ENCODE measurements at places on chromosomes 11 and 22.

- DNase-seq: no peak
Measured at GRCh38 chr11:66766681-66767080, 37.7 kb upstream of the SPTBN2 start.

- no peak for DNase-seq
Measured at GRCh38 chr11:57203359-57203758, 21.6 kb downstream of the LRRC55 start.

GRCh38 chr11:105858841-105859240 lies 163.2 kb downstream of the MSANTD4 start:
- no peak for DNase-seq

DNA sequence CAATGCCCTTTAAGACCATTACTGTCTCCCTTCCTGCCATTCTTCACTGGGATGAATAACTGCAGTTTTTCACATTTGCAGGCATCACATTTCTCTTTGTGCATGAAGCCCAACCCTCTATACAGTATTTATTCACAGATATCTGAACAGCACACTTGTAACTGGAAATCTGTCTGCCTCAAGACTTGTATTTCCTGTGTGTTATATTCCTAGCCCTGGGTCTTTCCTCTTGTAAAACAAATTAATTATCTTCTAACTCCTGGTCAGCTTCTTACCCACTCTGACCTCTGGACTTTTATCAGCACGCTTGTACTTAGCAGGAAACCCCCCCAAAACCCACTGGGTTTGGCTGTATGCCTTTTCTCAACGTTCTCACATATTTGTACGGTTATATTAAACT lies 2.0 kb downstream of the CSRP3 start:
- no peak for DNase-seq

DNA sequence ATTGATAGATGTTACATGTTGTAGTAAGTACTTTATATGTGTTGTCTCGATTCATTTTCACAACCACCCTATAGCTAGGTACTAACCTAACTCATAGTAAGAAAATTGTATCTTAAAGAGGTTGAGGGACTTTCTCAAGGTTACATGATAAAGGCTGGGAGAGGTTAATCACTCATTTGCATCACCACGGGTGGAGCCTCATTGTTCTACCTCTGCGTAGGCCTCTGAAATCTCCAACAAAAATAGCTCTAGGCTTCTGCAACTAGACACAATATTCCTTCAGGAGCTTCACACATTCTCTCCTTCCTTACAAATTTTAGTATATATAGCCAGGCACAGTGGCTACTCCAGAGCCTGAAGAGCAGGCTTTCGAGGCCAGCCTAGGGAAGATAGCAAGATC lies 408.9 kb upstream of the ANO5 start:
- DNase-seq: no peak

- no peak for DNase-seq
Measured at GRCh38 chr11:5736396-5736795, at the start of gene OR56B1. Gene OR56B1 (plus strand): TSS chr11:5736448. CDS start chr11:5736517, 69 bp downstream.

GRCh38 chr11:126992804-126993111 lies 7.8 kb downstream of the KIRREL3 start:
- DNase-seq: no peak

- DNase-seq: no peak
Measured at GRCh38 chr11:17498475-17498874, 21.8 kb upstream of the ABCC8 start.

GRCh38 chr11:36699271-36699670 lies 101.2 kb upstream of the RAG2 start:
- DNase-seq: no peak

- no peak for DNase-seq
Measured at GRCh38 chr11:48538991-48539390, 50.4 kb downstream of the OR4A47 start.

DNA sequence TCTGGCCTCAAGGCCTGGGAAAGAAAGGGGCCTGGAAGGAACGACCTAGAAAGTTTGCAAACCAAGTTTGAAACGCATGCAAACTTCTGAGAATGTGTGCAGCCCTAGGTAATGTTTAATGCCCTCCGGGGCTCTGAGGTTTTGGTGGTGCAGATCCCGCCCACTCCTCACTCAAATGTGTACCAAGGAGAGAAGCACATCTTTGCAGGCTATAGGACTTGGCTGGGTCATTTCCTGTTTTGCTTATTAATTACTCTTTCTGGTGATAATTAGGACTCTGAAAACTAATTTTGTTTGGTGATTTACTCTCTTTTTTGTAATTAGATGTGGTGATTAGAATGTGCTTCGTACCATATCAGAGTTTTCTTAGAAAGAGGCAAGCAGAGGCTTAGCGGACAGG lies 625.9 kb upstream of the CADM1 start:
- DNase-seq: no peak

DNA sequence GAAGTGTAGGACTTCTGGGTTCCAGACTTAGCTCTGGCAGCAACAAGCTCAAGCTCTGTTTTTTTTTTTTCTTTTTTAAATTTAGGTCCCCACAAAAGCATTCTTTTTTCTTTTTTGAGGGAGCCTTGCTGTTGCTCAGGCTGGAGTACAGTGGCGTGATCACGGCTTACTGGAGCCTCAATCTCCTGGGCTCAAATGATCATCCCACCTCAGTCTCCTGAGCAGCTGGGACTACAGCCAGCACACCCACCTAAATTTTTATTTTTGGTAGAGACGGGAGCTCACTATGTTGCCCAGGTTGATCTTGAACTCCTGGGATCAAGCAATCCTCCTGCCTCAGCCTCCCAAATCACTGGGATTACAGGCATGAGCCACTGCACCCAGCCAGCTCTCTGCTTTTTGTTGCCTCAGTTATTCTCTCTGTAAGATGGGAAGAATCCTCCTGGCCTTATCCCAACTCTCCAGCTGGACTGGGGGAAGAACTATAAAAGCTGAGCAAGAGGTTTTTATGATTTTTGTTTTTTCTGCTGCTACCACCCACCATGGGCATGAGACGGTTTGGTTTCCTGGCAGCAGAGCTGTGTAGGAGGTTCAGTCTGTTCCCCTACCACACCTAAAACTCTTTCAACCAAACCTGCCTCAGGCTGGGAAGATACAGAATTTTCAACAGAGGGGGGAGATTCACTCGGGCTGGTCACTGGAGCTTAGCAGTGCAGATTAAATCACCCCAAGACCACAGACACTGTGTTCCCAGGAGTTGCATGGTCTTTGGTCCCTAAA lies 11.6 kb upstream of the MTFP1 start:
- no peak for DNase-seq

DNA sequence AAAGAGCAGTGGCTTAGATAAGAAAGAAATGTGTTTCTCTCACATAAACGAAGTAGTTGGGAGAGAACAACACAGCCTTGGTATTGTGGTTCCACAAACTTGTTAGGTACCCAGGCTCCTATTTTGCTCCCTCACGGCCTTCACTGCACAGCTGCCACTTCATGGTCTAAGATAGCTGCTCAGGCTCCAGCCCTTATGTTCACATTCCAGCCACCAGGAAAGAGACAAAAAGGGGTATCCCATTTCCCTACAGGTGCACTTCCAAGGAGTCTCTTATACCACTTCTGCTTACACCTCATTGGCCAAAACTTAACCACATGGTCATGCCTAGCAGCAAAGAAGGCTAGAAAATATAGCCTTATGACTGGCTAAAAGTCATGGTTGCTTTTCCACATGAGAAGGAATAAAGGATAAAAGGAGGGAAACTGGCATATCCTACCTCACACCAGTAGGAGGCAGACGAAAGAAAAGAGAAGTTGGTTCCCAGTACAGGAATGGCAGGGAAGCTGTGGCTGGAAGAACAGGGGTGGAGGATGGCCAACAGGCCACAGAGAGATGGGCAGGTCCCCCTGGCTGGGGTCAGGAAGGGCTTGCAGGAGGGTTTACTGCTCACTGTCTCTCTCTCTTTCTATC lies 5.4 kb upstream of the HDHD5 start:
- DNase-seq: no peak

GRCh38 chr11:112281726-112282125 lies 21.1 kb upstream of the PLET1 start:
- no peak for DNase-seq

DNA sequence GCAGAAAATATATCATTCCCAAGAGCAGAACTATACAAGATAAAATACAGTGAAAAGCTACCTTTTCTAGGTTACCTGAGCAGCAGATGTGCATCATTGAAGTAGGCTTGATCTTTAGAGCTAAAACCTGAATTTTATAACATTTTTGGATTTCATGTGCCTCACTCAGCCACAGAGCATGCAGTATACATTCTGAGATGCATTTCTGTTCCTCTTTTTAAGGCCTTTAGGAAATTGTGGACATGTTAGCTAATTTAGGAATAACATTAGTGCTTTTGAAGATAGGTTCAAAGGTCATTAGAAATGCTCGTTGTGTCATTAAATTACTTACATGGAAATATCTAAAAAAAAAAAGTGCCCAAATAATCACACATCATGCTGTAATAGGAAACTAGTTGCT lies 230.6 kb upstream of the PDGFD start:
- DNase-seq: no peak

DNA sequence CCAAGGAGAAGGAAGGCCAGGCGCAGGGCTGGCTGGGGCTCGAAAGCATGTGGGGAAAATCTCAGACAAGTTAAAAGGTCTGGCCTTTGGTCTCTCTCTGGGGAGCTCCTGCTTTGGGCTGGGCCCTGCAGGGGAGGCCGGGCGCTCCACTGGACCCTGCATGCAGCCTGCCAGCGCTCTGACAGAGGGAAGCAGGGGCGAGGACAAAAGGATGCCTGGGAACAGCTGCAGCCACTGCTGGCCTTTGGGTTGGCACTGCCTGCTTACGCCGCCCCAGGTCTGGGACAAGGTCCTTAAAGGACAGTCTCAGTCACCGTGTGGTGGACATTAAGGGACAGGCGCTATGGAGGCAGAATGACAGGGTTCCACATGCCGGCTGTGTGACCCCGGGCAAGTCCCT lies 56.4 kb upstream of the TTLL12 start:
- no peak for DNase-seq

GRCh38 chr22:29799217-29799680 lies 32.1 kb downstream of the UQCR10 start:
- DNase-seq: no peak

GRCh38 chr11:98531576-98531975 lies 489.2 kb upstream of the CNTN5 start:
- no peak for DNase-seq

DNA sequence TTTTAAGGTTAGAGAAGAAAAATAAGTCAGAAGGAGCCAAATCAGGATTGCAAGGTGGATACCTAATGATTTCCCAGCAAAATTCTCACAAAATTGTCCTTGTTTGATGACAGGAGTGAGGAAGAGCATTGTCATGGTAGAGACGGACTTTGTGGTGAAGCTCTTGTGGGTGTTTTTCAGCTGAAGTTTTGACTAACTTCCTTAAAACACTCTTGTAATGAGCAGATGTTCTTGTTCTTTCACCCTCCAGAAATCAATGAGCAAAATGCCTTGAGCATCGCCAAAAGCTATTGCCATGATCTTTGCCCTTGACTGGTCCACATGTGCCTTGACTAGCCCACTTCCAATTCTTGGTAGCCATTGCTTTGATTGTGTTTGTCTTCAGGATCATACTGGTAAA lies 20.0 kb downstream of the CALCB start:
- no peak for DNase-seq

- DNase-seq: no peak
Measured at GRCh38 chr11:68260484-68260883, 11.3 kb downstream of the C11orf24 start.

GRCh38 chr22:30902496-30903357 lies 65.8 kb downstream of the MORC2 start:
- no peak for DNase-seq

- DNase-seq: no peak
Measured at GRCh38 chr11:62069374-62069773, 54.4 kb upstream of the INCENP start.

DNA sequence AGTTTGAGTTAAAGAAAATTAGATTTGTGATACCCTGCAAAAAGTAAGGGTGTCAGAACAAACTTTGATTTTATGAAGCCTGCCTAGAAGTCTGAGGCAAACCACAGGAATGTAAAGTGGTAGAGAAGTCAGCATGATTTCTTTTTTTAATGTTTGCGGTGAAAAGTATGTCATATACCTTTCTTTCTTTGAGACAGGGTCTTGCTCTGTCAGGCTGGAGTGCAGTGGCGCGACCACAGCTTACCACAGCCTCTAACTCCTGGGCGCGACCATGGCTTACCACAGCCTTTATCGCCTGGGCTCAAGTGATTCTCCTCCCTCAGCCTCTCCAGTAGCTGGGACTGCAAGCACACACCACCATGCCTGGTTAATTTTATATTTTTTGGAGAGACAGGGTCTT lies 4.7 kb downstream of the API5 start:
- DNase-seq: no peak

DNA sequence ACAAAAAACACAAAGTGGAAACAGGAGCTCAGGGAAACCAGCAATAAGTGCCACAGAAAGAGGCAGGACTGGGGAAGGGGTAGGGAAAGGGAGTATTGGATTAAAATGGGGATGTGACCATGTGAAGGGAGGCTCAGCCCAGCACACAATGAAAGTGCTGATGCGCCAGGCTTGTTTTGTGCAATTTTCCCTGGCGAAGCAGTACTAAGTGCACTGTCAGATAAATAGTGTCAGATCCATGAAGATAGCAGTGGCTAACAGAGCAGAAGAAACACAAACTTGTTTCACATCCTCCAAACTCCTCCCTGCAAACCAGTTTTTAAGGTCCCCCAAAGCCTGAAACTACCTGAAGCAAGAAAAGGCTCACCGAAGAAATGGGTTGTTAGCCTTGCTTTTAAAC lies 50.7 kb upstream of the RAPSN start:
- no peak for DNase-seq

- no peak for DNase-seq
Measured at GRCh38 chr11:11563200-11563975, 58.4 kb downstream of the GALNT18 start.

DNA sequence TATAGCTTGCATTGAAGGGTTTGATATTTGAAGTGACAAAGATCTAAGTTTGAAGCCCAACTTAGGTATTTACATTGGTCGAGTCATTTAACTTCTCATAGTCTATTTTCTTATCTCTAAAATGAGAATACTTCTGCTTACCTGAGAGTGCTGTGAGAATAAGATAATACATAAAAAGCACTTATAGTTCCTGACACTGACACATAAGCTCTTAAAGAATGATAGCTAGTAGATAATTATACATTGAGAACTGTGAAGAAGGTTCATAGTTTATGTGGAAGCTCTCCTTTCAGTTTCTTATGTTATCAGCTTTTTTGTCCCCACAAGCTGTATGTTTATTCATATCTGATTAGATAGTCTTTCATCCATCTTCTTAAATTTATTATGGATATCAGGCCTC lies 4.8 kb downstream of the PPME1 start:
- no peak for DNase-seq

DNA sequence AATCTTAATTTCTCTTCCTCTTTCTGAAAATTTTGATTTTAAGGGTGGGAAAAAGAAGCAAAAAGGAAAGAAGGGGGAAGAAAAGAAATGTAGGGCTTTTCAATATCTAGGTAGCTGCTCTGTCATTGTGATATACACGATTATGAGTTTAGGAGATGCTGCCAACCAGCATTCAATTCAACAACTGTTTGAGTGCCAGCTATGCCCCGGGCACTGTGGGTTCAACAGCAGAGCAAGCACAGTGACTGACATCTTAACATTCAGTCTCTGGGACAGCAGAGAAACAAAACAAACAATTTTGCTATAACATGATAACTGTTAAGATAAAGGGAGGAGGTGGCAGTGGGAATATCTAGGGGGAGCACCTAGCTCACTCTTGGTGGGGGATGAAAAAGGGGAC lies 91.6 kb downstream of the DBX1 start:
- no peak for DNase-seq

GRCh38 chr22:27989758-27990450 lies 70.8 kb upstream of the PITPNB start:
- DNase-seq: no peak
